Tibial nerve (tissue), 4 donors: ENCODE measurements at places on chromosomes 13 and 19.

DNA sequence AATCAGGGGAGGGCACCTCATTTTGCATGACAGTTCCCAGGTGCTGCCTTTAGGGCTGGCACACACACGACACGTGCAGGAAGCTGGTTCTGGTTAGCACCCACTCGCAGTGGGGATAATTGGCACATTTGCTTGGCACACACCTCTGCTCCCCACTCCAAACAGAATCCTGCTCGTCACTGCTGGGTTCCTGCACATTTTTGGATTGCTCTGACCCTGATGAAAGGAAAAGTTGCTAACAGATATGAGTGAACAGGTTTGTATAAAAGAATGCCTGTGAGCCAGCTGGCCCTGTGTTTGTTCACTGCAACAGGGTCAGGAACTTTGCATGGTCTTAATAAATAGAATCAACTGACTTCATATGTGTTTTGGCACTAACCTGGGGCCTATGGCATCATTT lies 1500.4 kb downstream of the EFNB2 start:
- DNase-seq, result no peak

- no peak for DNase-seq
These were observed 45.1 kb downstream of the DCLK1 start for GRCh38 chr13:36086117-36086516.

- no peak for DNase-seq
These were observed at the start of gene ZNF418 for GRCh38 chr19:57934820-57935665. Gene ZNF418, minus strand, starts transcription at chr19:57935402. Its CDS starts 1,580 bp downstream, at chr19:57933822.

- no peak for DNase-seq
These were observed 320.1 kb downstream of the DACH1 start for GRCh38 chr13:71546881-71547280.

GRCh38 chr19:29211562-29212355 lies 1.2 kb downstream of the UQCRFS1 start:
- DNase-seq, result no peak

DNA sequence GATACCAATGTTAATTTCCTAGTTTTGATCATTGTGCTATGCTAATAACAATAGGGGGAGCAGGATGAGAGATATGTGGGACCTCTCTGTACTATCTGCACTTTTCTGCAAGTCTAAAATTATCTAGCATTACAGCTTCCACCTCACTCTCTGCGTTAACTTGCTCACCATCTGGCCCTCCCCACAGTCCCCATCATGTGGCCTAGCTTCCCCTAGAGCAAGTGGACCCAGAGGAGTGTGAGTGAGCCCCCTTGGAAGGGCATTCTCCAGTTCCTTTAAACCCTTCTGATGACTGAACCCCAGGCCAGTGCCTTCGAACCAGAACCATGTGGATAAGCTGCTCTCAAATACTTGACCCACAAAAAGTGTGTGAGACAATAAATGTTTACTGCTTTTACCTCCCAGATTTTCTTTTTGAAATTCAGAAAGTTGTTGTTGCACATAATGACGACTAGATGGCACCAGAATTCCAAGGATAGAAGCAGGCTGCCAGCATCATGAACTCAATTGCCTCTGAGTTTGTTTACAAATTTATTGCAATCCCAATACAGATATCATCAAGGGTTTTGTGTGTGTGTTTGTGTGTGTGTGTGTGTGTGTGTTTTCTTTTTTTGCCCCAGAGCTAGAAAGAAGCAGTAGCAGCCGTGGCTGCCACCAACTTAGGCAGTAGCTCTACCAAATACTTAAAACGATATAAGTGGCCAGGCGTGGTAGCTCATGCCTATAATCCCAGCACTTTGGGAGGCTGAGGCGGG lies 49.0 kb upstream of the ZNF780A start:
- DNase-seq, result no peak

- DNase-seq, result no peak
These were observed 5.8 kb upstream of the JUNB start for GRCh38 chr19:12785431-12786031.

DNA sequence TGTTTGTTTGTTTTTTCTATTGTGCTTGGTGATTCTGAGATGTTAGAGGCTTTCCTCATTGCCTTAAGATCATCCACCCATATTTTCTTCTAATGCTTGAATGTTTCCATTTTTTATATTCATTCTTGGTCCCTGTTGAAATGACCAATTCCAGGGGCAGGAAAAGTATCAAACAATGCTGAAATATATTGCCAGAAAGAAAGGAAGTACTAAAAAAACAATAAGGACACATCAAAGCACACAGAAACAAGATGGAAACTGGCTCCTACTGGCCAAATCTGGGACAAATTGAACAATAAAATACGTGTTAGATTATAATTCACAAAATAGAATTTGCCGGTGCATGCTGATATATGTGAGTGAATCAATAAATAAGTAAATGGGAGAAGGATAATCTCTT lies 23.9 kb downstream of the ZDHHC20 start:
- DNase-seq, result no peak

DNA sequence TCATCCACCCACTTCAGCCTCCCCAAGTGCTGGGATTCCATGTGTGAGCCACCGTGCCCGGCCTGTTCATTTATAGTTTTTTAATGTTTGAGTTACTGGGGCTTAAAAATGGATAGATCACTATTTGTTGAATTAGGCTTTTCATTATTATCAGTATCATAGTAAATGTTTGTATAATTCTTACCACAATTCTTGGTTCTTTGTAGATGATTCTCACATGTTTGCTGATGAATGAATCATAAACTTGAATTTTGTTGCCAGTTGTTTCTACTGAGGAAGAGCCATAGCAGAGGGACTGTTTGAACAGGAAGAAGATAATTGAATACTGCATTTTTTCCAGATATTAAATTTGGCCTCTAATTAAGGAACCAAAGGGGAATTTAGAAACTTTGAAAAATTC lies 2.6 kb upstream of the LPAR6 start:
- DNase-seq, result no peak

GRCh38 chr13:21050288-21051197 lies 10.8 kb downstream of the LATS2 start:
- no peak for DNase-seq

- DNase-seq, result no peak
These were observed 49.8 kb downstream of the ATP8A2 start for GRCh38 chr13:25421612-25422011.

DNA sequence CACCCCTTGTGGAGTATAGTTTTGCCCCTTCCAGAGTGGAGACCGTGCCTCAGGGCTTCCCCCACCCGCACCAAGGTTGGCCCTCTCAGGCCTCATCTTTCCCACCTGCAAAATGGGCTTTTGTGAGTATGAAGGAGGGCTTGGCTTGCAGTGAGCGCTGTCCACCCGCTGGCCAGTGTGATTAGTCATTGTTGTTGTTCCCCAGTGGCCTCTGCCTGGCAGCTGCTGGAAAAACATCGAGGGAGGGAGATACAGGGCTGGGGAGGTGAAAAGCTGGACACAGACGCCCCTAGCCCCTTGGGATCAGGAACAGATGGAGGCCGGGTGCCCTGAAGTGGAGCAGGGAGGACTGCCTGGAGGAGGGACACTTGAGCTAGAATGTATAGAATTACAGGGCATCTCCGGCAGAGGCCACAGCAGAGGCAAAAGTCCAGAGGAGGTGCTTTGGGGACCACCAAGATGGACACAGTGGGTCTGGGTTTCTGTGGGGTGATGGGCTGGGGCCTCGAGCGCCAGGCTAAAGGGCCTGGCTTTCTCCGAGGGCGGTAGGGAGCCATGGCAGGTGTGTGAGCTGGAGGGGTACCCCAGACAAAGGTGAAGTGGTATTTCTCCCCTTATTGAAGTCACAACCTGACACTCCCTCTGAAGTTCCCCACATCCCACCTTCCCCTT lies 3.9 kb upstream of the IL12RB1 start:
- no peak for DNase-seq

- DNase-seq, result no peak
These were observed 2.5 kb downstream of the VPS36 start for GRCh38 chr13:52447815-52448552.

- no peak for DNase-seq
These were observed 466.7 kb downstream of the MYO16 start for GRCh38 chr13:109096101-109096500.

DNA sequence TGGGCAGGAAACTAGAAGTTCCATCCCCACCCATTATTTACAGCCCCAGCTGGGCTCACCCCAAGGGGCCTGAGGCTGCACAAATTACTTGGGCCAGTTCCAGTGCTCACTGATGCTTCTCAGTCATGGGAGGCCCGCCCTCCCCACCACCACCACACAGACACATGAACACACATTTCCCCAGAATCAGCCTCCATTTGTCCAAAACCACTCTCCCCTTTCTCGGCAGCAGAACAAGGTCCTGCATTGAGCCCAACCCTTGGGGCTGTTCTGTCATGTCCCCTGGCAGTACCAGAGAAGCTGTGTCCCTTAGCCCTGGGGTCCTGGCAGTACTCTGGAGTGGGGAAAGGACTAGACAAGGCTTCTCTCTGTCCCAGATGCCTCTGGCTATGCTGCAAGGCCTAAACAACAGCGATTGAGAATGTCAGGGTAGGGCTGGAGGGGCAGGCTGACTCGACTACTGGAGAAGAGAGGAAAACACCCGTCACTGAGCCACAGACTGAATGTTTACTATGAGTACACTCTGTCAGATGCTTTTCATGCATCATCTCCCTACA lies 21.8 kb downstream of the SAMD4B start:
- peak; percentile 63 for DNase-seq

GRCh38 chr13:46012404-46012803 lies 40.1 kb downstream of the ZC3H13 start:
- no peak for DNase-seq

DNA sequence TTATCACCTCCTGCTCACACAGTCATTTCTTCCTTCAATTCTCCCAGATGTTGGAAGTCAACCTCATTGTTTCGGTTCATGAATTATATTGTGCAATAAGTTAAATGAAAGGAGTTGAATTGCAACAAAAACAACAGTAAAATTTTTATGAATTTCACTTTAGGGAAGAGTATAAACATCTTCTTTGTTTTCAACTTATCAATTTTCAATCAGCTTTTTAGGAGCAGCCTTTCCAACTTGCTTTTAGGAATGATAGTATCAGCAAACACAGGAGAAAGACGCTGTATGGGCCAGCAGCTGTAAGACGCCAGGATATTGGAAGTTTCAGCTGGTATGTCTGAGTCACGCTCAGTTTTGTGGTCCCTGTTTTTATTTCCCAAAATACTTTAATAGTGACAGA lies 132.5 kb upstream of the ARGLU1 start:
- no peak for DNase-seq

DNA sequence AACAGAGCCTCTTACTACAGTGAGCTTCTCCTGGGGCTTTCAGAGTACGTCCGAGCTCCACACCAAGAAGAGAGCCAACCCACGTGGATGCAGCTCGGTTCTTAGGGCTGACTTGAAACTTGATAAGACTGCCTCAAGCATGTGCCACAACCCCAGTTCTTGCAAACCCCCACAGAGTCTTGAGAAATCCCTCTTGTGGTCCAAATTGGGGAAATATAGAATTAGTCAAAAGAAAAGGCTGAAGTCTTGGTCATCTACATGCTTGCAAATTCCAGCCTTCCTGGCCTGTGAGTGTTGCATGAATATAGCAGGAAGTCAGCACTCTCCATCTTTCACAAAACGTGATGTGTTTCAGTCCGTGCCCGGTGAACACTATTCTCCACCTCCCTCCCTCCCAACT lies 95.2 kb downstream of the GGACT start:
- no peak for DNase-seq

DNA sequence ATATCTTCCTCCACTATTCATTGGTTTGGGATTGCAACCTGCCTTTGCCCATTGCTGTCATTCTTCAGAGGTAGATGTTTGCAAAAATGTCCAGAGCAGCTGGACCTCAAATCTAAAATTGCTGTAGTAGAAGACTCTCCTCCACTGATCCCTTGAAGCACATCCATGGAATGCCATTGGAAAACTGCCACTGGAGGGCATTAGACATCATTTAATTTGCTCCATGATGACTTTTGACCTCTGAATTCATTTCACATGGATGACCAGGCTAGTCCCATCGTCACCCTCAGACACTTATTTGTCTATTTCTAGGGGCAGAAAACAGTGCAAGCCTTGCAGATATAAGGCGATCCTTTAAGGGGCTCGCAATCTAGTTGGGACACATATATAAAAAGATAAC lies 33.9 kb upstream of the FLT1 start:
- no peak for DNase-seq

DNA sequence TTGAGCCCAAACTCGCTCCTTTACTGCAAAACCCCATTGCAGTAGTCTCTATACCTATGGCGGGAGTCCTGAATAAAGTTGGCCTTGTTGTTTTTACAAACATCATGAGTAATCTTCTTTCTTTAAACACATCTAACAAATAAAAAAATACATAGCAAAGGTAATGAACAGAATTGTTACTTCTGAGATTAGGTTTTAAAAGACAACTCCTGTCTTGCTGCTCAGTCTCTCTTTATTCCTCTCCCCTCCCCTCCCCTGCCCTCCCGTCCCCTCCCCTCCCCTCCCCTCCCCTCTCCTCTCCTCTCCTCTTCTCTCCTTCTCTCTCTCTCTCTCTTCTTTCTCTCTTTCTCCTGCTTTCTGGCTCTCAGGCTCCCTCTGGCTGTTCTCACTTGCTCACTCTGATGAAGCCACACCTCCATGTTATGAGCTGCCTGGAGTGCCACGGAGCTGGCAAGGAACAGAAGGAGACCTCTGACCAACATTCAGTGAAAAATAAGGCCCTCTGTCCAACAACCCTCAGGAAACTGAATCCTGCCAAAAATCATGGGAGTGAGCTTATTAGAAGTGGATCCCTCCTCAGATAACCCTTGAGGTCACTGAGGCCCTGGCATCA lies 300.7 kb upstream of the MIR17HG start:
- DNase-seq, result no peak

- DNase-seq, result no peak
These were observed 208.8 kb upstream of the SOX21 start for GRCh38 chr13:94921181-94921580.

- no peak for DNase-seq
These were observed 58.7 kb downstream of the TUBGCP3 start for GRCh38 chr13:112529216-112529615.

DNA sequence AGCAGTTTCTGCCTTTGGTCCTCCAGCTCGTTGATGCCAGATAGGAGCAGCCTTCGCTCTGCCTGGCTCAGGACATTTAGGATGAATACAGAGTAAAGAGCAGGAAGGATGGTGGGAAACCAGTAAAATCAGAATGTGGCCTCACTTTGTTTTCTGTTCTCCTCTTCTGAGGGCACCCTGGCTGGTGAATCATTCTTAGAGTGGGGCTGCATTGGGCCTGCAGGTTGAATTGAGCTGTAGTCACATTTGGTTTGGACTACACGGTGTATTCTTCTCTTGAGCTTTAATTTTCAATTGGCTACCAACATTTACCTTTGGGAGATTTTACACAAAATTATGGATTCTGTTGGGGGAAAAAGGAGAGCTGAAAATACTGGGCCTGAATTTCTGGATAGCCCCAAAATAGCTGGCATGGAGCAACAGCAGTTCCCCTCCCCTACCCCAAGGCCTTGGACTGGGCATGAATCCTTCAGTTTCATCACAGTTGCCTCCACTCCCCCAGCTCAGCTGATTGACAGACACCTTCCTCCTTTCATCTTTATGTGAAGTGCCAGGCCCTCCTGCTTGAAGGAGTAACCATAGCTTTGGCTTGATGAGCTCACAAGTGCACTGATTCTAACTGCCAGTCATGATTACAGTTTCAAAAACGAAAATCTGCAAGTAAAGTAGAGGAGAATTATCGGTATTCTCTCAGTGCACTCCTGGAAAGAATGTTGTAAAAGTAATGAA lies 24.3 kb downstream of the ERCC5 start:
- DNase-seq, result no peak
